ENCODE measurements at places on chromosomes 3 and 15. TPM values are rescaled to one million over a fixed set of nuclear protein-coding genes. Genes with fewer than 3 reads are reported as not detected.

Gene GDPGP1
- 6.1 TPM for total RNA-seq

Gene SLC38A3
- 11.0 TPM for total RNA-seq

Gene CLDN1
- total RNA-seq: 9.7 TPM

Gene PRKCD
- total RNA-seq: 37.4 TPM

Gene SYNPR
- 2.3 TPM for total RNA-seq

Gene ALG1L2
- 2.1 TPM for total RNA-seq

Gene NDN
- total RNA-seq: 72.7 TPM

Gene ZCWPW2
- total RNA-seq: 0.71 TPM

Gene AHSG
- total RNA-seq: 0.27 TPM

Gene ARPP21
- 1.4 TPM for total RNA-seq

Gene GAP43
- total RNA-seq: 4.2 TPM

Gene TRIM42
- not detected for total RNA-seq

Gene TUSC7
- total RNA-seq: not detected

Gene ATR
- 30.0 TPM for total RNA-seq

DNA sequence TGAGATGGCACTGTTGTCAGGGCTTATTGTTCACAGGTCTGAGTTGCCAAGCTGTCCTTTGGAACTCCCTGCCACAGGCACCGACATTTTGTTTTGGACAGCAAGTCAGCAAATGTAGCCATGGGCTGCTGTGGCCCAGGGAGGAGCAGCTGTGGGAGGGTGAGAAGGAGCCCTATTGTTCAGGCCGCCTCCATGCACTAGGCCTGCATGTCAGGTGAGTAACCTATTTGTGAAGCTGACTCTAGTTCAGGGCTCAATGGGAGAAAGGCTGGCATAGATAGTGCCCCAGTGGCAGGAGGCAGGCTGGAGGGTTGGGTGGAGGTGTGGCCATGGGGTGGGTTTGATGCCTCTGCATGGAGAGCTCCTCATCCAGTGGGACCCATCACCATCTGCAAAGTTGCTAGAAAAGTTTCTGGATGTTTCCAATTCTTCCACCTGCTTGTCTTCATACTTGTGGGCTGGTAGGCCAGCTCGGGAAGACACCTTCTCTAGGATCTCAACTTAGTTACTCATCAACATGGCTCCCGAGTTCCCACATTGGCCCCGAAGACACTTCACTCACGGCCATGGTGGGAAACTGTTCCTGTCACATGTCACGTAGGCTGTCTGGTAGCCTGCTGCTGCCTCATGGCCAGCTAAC is 19.5 kb downstream of the AMOTL2 start:
- DNase-seq: no peak

GRCh38 chr3:158679547-158680000 is 7.1 kb upstream of the LXN start:
- no peak for DNase-seq

GRCh38 chr3:72191209-72191960 is 406.4 kb upstream of the PROK2 start:
- DNase-seq: no peak

- DNase-seq: no peak
Observed at GRCh38 chr3:160061525-160061924, 72.9 kb downstream of the IL12A start.

- peak; percentile 88 for DNase-seq
Observed at GRCh38 chr3:126083913-126084767, at the start of gene SLC41A3. SLC41A3 (minus strand) TSS chr3:126084124; CDS start chr3:126068219, 15,905 bp downstream.

- DNase-seq: no peak
Observed at GRCh38 chr3:143002083-143002712, 828 bp downstream of the U2SURP start.

DNA sequence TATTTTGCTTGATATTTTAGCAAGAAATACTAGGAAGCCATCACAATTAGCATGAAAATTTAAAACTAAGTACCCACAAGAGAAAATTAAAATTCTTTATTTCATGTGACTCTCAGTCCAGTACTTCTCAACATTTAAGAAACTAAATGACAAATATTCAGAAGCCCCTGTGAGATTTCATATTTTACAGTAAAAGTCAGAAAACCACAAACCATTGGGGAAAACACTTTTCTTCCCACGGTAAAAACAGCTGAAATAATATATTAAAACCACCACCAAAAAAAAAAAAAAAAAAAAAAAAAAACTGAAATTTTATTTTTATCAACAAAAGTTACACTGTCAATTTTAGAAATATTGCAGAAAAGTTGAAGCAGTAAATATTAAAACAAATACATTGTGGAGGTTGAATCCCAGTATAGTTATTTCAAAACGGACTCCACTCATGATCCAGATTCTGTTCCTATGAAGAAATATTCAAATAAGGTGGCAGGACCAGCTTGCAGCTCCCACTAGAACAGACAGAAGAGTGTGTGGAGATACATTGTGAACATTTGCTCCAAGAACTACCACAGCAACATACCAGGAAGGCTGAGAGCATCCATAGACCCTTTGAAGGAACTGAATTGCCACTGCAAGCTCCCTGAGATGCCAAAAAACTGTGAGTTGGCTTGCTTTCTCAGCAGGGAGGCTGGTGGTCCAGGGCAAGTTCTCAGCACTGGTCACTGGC is 308.2 kb downstream of the CTNNB1 start:
- no peak for DNase-seq

GRCh38 chr3:147816752-147817151 is 407.6 kb downstream of the ZIC1 start:
- DNase-seq: no peak

- no peak for DNase-seq
Observed at GRCh38 chr3:36762918-36763849, 1.2 kb downstream of the DCLK3 start.

- DNase-seq: no peak
Observed at GRCh38 chr15:27272427-27272826, 301.4 kb downstream of the GABRG3 start.

DNA sequence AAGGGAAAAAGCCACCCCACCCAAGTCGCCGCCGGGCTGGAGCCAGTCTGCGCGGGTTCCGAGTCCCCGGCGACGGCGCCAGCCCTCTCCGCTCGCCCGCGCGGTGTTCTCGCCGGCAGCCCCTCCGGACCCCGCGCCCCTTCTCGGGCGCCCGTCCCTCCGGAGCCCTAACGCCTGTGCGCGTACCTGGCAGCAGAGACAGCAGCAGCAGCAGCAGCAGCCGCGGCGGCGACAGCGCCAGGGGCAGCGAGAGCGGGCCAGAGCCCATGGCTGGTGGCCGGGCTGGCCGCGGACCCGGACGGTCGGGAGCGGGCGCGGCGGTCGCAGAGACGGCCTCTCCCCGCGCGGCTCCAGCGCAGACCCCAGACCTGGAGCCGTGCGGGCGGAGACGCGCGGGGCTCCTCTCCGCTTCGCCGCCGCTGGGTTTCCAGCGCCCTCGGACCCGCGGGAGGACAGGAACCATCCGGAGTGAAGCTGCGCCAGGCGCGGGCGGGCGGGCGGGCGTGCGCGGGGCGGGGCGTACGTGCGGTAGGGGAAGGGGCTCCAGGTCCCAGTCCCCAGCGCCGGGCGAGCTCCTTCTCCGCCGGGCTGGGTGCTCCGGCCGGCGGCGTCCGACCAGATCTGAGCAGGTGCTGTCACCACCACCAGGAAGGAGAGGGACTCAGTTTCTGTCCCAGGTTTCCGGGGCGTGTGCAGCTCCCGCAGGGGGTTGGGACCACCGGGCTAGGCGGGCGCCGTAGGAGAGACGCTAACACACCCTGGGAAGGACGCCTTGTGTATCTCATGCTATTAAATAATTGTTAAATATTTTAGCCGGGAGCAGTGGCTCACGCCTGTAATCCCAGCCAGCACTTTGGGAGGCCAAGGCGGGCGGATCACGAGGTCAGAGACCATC is at the start of gene CHRNA3:
Gene CHRNA3, minus strand, starts transcription at position 470 of the 895 bp plus-strand sequence. Its CDS starts 202 bp downstream, at position 268.
- DNase-seq: no peak

GRCh38 chr15:72338617-72339321 is 18.8 kb upstream of the CELF6 start:
- no peak for DNase-seq

DNA sequence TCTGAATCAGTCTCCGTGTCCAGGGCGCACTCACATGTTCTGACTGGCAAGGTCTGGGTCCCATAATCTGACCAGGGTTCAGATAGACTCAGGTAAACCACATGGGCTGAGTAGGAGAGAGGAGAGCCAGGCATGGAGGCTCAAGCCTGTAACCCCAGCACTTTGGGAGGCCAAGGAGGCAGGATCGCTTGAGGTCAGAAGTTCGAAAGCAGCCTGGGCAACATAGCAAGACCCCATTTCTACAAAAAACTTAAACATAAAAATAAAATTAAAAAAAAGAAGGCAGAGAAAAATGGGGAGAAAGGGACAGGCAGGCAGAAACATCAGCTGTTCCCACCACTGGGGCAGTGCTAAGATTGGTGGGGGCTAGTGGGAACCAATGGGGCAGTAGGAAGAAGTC is 5.4 kb downstream of the TMEM43 start:
- DNase-seq: peak; percentile 40

GRCh38 chr3:49781415-49782199 is 4.7 kb downstream of the IP6K1 start:
- DNase-seq: no peak

DNA sequence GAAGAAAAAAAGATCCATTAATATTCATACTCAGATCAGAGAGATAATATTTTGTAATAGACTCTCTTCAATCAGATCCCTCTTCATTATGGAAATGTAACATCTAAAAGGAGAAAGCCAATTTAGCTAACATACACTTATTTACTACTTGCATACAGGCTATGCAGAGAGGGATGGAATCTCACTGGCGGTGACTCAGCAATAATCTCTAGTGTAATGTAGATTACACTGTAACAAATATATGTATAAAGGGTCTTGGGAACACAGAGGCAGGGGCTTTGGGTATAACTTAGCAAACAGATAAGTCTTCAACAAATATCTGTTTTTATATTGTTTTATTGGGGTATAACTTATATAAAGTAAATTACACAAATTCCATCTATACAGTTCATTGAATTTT is 69.6 kb downstream of the CGNL1 start:
- no peak for DNase-seq

- DNase-seq: no peak
Observed at GRCh38 chr15:49688135-49688790, 67.4 kb downstream of the DTWD1 start.

DNA sequence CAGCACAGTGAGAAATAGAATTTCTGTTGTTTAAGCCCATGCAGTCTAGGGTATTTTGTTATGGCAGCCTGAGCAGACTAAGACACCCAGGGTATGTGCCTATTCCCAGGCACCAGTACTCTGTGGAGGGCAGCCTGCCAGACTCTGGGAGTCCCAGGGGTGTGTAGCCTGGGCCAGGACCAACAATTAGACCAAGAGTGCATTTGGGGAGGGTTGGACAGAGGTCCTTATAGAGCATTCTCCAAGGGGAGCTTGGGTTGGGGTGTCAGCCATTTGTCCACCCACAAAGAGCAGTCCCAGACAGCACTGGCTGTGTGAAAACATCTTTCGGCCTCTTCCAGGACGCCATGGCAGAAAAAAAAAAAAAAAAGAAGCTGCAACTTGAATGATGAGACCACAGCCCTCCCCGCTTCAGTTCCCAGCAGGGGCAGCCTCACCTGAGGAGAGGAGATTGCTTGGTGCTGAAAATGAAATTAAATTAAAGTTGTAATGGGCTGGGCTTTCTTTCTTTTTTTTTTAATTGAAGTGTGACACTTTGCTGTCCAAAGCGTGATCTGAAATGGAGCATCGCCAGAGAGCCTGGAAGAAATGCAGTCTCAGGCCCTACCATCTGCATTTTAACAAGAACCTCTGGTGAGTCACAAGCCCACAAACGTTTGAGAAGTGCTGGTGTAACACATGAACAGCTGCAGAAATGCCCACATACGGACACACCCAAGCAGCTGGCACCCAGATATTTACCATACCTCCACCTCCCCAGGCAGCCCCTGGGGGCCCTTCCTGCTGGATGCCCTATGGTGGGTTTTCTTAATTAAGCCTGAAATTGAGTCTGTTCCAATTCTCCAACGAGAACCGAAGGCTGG is 21.3 kb upstream of the CAV3 start:
- DNase-seq: no peak

DNA sequence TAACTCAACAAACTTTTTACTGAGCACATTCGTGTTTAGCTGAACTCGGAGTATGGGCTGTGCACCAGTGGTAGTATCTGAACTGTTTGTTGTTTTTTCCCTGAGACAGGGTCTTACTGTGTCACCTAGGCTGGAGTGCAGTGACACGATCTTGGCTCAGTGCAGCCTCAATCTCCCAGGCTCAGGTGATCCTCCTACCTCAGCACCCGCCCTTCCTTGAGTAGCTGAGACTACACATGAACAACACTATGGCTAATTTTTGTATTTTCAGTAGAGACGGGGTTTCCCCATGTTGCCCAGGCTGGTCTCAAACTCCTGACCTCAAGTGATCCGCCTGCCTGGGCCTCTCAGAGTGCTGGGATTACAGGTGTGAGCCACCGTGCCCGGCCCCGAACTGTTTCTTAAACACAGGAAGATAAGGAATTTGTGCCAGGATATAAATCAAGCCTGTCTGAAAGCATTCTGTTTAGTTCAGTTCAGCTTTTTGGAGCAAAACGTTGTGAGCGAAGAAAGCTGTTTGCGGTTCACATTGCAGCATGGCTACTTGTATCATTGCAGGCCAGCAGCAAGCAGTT is 40.4 kb upstream of the SKOR1 start:
- no peak for DNase-seq

DNA sequence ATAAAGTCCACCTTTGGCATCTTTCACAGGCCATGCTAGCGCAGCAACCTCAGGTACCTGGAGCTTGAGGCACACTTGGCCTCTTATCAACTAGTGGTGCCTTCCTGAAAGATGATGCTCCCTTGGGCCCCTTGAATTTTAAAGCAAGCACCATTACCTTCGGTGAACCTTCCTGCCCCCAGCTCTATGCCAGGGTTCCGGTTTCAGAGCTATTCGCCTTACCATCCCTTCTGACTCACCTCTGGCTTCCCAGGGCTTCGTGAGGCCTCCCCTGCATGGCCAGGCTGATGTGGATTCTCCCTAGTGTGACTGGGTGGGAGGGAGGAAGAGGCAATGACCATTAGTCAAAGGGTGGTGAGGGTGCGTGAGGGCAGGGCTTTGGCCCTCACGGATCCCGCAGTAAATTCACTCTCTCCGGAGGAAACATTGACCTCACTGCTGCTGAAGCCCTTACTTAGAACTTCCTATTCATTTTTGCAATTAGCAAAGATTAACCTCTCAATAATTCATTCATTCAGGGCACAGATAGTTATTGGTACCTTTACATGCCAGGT is 16.3 kb downstream of the BHLHE40 start:
- peak; percentile 52 for DNase-seq

DNA sequence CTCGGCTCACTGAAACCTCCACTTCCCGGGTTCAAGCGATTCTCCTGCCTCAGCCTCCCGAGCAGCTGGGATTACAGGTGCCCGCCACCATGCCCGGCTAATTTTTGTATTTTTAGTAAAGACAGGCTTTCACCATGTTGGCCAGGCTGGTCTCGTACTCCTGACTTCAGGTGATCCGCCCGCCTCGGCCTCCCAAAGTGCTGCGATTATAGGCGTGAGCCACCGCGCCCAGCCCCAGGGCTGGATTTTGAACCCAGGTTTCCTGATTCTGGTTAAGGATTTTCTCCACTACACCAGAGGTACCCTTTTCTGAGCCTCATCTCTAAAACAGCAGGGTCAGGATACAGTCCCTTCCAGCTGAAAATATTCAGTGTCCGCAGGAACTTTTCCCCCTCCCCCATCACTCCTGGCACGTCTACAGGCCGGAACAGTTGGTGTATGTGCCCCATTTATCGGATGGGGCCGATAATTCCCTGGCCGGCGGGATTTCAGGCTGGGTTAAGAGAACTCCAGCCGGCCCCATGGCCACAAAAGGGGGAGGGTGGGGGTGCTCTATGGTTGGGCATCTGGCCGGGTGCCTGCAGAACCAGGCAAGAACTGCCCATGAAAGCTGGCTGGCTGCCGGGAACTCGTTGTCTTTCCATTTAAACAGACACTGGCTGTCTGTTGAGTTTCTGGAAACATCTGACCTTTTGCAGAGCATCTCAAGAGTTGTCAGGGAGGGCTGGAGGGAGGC is 26.8 kb upstream of the SEMA4B start:
- DNase-seq: no peak

GRCh38 chr15:70066447-70066846 is 31.3 kb downstream of the TLE3 start:
- DNase-seq: no peak

All from type B pancreatic cell (in vitro differentiated cells).